Activated T-cell treated with anti-CD3 and anti-CD28 coated beads, Interleukin-2, amount 50 U/mL, for 72 hours (primary cell): ENCODE measurements at places on chromosomes 1 and 21.
A peak's percentile ranks its signal among the peaks of the same experiment; 100 is the strongest.

DNA sequence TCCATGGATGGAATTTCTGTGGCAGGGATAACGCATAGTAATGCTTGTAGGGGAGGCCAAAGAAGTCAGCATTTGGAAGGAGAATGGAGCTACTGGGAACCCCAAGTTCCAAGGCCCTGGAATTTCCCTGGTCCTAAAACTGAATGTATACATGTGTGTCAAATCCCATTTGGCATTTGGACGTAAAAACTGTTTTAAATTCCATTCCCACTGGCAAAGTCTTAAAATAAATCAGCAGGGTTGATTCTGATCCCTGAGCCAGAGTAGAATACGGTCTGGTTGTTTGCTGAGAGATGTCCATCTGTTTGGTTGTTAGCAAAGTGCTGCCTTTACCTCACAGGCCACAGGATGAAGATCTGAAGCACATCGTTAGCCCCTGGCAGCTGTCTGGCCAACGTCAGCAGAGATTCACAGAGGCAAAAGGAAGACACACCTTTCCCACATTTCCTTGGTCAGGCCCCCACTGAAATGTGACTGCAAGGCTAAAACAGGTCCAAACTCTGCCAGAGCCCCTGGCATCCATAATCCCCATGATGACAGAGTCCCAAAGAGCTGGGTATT is 62.2 kb downstream of the GORAB start:
- DNase-seq: no peak

- no peak for DNase-seq
Observed at GRCh38 chr1:65229754-65230339, 79.5 kb upstream of the DNAJC6 start.

GRCh38 chr1:206803221-206803730 is 31.0 kb upstream of the IL10 start:
- peak; percentile 84 for DNase-seq

- peak; percentile 93 for DNase-seq
Observed at GRCh38 chr1:229664133-229664689, 38.2 kb downstream of the URB2 start.

DNA sequence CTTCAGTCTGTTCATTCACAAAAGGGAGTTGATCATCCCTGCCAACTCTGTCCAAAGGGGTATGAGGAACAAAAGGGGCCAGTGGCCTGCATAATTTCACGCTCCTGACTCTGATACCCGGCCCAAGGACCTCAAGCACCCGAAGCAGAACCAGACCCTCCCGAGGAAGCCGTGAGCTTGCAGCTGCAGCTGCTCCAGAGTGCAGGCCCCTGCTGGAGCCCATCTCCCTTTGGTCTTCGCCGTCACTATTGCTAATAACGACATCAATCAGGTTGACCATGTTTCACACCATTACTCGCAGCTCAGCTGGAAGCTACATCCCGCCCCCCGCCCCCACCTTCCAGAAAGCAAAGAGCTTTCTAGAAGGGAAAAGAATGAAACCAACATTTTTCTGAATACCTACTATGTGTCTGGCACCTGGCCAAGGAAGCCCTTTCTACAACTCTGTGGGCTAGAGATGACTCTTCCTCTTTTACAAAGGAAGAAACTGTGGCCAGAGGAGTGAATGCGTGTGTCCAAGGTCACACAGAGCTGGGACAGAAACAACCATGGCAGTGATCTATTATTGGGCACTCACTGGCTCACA is 5.5 kb downstream of the NKAIN1 start:
- DNase-seq: no peak
